ENCODE measurements at places on chromosomes 11 and 22.

DNA sequence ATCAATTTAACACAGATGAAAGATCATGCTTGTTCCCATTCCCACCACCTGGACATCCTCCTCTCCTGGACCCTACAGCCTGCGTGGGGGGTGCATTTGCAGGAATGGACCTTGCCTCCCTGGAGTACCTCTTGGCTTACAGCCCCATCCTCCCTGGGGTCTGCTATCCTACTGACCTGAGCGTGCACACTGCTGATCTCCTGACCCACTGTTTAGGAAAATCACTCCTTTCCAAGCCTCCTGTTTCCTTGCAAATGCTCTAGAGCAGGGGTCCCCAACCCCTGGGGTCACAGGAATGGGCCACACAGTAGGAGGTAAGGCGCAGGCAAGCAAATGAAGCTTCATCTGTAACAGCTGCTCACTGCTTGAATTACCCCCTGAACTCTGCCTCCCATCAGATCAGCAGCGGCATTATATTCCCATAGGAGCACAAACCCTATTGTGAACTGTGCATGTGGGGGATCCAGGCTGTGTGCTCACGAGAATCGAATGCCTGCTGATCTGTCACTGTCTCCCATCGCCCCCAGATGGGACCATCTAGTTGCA lies 88.2 kb upstream of the SEPTIN5 start:
- no peak for DNase-seq

GRCh38 chr22:23279781-23280180 lies 99.5 kb downstream of the BCR start:
- no peak for DNase-seq

DNA sequence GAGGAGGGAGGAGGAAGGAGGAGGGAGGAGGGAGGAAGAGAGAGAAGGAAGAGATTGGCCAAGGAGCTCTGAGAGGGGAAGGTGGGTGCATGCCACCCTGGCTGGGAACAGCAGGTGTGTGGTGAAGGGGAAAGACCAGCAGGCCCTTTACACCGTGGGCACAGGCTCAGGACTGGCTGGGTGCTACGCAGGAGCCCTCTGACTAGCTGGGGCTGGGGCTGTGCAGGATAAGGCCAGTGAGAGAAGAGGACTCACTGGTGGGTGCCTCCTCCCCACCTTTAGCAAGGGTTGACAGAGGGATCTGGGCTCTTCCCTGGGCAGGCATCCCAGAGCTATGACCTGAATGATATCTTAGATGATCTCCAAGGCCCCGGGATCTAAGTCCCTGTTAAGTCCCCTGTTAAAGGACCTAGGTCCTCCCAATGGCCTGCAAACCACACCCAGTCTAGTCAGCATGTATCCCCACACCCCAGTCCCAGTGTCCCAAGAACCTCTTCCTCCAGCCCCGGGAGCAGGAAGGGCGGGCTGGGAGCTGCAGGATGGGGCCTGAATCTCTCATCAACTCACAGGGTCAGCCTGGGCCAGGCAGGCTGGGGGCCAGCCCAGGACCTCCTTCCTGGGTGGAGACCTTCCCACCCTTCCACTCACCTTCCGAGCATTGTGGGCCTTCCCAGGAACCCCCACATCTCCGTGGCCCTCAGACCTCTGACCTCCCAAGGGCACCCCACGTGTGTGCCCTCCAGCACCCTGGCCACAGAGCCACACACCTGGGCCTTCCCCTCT lies 55.4 kb downstream of the CDKN1C start:
- DNase-seq = no peak

DNA sequence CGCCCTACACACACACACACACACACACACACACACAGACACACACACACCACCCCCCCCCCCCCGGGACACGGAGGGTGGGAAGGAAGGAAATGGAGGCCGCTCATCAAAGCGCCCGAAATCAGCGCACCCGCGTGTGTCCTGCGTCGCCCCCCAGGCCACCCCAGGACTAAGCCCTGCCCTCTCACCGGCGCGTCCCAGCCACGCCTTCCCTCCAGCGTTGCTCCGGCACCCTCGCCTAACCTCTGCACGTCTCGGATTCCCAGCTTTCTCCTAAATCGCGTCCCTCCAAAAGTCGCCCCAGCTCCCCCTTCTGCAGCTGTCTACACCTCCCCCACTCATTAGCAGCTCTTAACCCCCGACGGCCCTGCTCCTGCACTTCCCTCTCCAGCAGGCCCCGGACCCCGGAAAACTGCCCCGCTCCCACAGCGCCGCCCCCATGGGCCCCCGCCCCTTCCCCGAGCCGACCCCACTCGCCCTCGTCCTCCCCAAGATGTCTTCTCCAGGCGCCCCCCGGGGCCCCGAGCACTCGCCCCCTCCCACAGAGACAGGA lies 557 bp downstream of the PACSIN2 start:
- DNase-seq = peak; percentile 61

DNA sequence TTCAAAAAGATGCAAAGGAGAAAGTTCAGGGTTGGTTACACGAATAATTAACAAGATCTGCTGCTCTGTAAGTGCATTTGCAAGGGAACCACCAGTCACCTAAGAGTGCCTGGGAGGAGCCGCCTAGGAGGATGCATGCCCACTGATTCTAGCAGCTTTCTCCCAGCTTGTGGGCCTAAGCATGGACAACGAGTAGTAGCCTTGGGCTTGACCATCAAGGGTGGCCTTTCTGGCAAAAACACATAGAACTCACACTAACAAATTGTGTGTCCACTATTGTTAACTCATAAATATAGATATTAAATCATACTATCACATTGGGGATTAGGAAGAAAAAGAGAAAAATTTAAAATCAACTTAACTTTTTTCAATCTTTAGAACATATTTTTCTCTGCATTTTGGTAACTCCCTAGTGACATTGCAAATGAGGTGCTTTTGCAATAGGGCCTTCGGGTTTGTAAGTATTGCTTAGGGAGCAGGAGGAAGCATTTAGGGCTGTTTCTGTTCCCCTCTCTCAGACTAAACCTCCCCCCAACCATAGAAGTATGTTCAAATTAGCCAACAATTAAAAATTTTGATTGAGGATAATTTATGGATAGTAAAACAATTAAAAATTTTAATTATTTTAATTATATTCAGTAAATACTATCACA lies 57.3 kb upstream of the CEP295 start:
- DNase-seq = no peak

Data from retina (tissue), 1 donor.